ENCODE measurements at places on chromosomes 4 and X.

DNA sequence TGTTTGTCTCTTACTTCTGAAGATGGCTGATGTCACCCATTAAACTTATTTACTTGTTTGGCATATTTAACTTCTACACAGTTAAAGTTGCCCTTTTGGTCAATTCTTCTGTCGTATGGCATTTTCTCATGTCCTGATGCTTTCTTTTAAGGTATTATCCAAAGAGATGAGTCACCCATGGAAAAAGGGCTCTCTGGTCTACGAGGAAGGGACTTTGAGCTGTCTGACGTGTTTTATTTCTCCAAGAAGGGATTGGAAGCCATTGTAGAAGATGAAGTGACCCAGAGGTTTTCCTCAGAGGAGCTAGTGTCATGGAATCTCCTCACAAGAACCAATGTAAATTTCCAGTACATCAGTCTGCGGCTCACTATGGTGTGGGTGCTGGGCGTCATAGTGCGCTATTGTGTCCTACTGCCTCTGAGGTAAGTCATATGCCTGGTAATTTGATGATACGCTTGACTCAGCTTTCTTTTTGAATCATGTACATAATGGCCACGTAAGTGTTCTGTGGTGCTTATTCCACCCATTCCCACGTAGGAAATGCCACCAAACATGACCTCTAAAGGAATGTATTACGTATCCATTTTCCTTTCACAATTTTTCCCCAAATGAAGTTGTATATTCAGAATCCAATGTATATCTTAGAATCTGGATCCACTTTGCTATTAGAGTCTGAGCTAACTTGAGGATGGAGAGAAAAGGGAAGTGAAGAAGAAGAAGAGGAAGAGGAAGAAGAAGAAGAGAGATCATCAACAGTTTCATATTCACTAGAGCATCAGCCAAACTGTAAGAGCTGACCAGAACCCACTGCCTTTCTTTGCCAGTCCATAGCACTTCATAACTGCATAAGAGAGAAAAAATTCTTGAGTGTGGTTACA lies 45.7 kb downstream of the GPAT3 start:
- DNase-seq: no peak

DNA sequence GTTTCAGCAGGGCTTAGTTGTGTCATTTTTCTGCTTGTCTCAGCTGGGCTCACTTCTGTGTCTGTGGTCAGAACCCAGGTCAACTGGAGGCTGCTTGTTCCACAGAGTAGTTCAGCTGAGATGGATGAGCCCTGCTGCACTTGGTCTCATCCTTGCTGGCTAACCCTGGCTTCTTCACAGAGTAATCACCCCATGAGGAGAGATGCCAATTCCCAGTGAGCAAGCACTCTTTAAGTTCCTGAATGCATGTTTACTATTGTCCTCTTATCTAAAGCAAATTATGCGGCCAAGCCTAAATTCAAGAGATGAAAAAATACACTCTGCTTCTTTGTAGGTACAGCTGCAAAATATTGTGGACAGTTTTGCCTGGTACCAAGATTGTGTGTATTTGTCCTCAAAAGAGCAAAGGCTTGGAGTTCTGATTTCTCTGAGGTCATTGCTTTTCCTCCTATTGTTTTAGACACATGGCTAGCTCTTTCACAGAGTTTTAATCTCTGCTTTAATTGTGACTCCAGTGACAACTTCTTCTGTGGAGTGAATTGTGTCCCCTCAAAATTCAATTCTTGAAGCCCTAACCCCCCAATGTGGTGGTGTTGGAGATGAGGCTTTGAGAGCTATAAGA lies 236.6 kb upstream of the ANKRD50 start:
- no peak for DNase-seq

- no peak for DNase-seq
Observed at GRCh38 chr4:87071401-87071800, 136.6 kb downstream of the AFF1 start.

DNA sequence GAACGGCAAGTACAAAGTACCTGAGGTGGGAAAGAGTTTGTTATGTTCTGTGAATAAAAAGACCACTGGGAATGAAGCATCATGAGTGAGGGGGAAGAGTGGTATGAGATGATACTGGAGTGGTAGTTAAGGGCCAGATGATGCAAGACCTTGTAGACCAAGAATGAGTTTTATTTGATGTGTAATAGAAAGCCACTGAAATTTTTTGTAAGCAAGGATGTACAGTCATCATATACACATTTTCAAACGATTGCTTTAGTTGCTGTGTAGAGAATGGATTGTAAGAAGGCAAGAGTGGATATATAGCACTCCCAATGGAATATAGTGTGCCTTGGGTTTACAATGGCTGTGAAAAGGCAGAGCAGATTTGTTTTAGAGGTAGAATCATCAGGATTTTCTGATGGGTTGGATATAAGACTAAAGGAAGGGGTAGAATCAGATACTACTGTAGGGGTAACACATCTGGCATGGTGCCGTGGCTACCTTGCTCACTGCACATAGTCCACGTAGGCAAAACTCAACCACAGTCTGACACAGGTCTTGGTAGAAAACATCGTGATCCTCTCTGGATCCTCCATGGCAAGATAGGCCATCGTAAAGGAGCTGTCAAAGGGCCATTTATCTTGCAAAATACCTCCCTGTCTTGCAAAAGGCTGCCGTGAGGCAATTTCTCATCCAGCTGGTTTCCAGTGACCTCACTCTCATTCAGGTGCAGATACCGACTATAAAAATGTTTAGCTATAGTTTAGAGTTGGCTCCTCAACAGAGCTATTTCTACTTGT lies 14.9 kb downstream of the TIFA start:
- no peak for DNase-seq

GRCh38 chr4:71004281-71004851 lies 10.9 kb downstream of the DCK start:
- DNase-seq: peak; percentile 57

GRCh38 chrX:65524139-65524538 lies 10.4 kb downstream of the LAS1L start:
- no peak for DNase-seq

- peak; percentile 19 for DNase-seq
Observed at GRCh38 chr4:10180927-10181744, 64.5 kb upstream of the WDR1 start.

GRCh38 chr4:186666750-186667149 lies 56.9 kb downstream of the FAT1 start:
- DNase-seq: no peak

- peak; percentile 3 for DNase-seq
Observed at GRCh38 chr4:140300271-140300970, 73.0 kb upstream of the SCOC start.

GRCh38 chr4:158816955-158817354 lies 48.1 kb downstream of the FNIP2 start:
- DNase-seq: no peak

GRCh38 chrX:96756491-96756890 lies 71.8 kb downstream of the DIAPH2 start:
- no peak for DNase-seq

Data from CD4-positive, alpha-beta T cell treated with Interferon gamma for 1 hour (primary cell).